Daoy (cell line): ENCODE measurements at places on chromosomes 4 and X. TPM values are rescaled to one million over a fixed set of nuclear protein-coding genes. Genes with fewer than 3 reads are reported as not detected.

EMCN gene
- not detected in 2 replicates for total RNA-seq

DNA sequence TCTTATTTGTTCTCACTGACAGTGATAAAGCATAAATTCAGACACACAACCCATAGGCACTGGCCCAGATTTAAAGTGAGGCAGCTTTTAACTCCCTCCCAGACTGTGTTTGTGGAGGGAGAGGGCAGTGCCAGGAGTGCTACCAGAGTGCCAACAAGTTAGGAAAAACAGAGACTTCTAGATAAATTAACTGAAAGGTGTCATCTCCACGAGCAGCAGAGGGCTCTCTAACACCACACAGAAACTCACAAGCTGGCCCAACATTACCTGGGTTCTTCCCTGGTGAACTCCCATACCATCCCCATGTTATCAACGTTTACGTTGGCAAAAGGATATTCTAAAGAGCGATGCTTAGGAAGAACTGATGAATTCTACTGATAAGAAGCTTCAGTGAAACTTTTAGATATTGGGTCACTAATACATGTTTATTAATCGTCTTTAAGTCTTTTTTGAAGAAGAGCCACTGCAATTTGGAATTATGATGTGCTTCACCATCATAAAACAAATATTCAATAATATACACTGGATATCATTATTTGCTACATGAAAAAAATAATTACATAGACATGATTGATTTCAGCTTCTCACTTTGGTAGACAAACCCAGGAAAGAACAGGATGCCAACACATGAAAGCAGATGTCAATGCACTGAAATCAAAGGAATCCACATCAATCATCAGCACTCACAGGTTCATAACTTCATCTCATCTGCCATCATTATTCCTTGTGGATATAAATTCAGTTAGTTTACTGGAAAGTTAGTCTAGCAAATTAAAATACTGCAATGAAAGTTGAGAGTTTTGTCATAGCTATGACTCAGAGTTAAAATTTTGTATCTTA, 121.2 kb upstream of the NAP1L5 start:
- peak; percentile 24 for DNase-seq

GPR50 gene
- total RNA-seq: not detected in 2 replicates

THOC2 gene
- 44.4 and 51.3 TPM in 2 replicates for total RNA-seq

- no peak for DNase-seq
These were observed 58.6 kb downstream of the DCK start for GRCh38 chr4:71052034-71052433.

RAB33A gene
- 0.11 TPM in 1 of 2 replicates, not detected in the other for total RNA-seq

- no peak for DNase-seq
These were observed 88.3 kb downstream of the NRK start for GRCh38 chrX:105910563-105911105.

GRCh38 chr4:134567461-134567860, 365.9 kb upstream of the PABPC4L start:
- no peak for DNase-seq

DNA sequence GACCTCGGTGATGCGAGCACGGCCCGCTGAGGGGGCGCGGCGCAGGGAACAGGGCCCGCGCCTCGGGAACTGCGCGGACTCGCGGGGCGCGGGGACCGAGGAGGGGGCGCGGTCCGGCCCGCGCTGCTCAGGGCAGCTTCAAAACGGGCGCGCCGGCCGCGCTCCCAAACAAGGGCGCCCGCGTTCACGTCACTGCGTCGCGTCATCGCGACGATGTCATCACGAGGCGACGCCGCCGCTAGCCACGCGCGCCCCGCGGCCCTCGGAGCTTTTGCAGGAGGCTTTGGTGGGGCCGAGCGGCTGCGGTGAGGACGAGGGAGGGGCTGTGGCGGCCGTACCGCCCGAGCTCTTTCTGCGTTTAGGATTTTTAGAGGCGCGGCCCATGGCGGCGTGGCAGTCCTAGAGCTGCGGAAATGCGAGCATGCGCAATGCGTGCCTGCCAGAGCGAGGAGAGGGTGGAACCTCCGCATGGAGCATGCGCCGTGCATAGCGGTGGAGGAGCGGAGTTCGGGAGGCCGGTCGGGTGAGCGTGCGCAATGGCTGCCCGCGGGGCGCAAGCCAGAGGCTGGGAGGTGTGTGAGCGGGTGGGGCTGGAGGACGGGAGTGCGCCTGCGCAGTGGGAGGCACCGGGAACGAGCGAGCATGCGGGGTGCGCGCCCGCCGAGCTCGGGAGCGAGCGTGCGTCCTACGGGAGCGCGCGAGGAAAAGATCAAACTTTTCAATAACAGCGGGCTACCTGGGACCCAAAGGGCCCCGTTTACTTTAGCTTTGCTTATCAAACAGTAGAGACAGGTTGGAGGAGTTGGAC, at the start of gene PPP2R3B:
PPP2R3B (minus strand) TSS at position 140 of the 808 bp plus-strand sequence. CDS start 216 bp downstream, outside the sequence.
- peak; percentile 96 for DNase-seq

DNA sequence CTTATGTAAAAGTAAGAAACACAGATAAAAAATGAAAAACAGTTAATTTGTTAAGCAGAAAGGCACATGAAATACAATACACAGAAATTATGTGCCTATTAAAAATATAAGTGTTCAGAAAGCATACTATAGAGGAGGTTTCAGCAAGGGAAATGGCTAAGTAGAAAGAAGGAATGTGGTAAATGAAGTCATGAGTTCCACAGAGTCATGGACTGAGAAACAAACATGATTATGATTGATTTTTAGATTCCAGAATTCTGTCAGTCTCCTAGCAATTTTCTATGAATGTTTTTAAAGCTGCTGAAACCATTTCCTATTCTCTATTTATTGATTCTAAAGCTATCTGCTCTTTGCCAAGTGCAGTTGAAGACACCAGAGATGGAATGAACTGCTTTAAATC, 1398.4 kb downstream of the ARAP2 start:
- DNase-seq: no peak

DNA sequence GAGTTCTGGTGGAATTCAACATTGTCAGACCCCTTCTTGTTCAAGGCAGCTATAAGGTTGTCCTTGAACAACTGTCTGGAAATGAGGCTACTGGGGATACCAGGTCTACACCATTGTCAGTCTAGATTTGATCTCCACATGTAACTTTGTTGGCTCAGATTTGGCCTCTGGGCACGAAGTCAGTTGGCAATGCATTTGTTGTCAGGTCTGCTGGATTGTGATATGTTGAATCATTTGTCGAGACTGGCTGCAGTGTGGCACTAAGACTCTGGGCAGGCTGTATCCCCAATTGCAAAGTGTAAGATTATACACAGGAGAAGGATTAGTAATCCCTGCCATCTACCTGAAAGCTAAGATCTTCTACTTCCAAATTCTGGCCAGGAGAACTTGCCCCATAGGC, 26.5 kb downstream of the ZNF81 start:
- DNase-seq: no peak

GRCh38 chr4:162878096-162878495, 288.6 kb downstream of the NAF1 start:
- no peak for DNase-seq

- DNase-seq: no peak
These were observed 11.9 kb upstream of the FAM9A start for GRCh38 chrX:8813036-8813435.

- peak; percentile 10 for DNase-seq
These were observed 37.2 kb downstream of the WDR44 start for GRCh38 chrX:118383120-118383519.

GRCh38 chr4:67499799-67500198, 45.5 kb downstream of the CENPC start:
- DNase-seq: no peak

- no peak for DNase-seq
These were observed 98.4 kb downstream of the PHKA2 start for GRCh38 chrX:18885328-18886004.

GRCh38 chr4:151934766-151935165, 174.0 kb upstream of the GATB start:
- no peak for DNase-seq

DNA sequence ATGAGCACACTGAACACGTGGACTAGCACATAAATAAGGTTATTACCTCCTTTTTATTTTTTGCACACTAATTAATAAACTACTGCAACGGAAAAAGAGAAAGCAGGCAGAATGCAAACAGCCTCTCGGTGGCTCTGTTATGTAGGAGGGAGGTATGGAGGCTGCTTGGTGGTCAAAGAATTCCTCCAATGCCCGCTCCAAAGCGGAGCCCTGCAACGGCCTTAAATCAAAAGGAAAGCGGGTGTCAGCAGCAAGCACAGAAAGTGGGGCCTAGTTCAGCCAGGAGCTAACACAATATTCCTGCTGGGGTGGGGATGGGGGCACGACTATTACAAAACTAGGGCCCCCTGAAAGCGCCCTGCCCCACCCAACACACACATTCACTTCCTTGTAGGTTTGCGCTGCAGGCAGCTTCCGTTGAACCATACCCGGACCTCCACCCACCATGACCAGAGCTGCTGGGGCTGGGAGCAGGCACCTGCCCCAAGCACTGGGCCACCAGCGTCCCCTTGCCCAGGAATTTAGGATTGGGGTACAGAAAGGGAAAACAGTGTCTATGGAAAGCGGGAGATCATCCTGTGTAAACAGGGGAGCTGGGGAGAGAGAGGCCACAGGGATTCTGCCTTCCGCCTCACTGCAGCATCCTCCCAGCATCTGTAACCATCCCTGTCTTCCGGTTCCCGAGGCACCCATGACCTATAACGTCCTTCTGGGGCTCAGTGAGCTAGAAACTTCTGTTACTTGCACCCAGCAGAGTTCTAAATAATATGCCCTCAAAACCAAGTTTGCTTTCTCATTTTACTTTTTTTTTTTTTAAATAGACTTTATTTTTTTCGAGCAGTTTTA, 57.1 kb upstream of the DDX3X start:
- no peak for DNase-seq

LRPAP1 gene
- total RNA-seq: 110 and 113 TPM in 2 replicates

SRPK3 gene
- 0.11 and 0.54 TPM in 2 replicates for total RNA-seq

DNA sequence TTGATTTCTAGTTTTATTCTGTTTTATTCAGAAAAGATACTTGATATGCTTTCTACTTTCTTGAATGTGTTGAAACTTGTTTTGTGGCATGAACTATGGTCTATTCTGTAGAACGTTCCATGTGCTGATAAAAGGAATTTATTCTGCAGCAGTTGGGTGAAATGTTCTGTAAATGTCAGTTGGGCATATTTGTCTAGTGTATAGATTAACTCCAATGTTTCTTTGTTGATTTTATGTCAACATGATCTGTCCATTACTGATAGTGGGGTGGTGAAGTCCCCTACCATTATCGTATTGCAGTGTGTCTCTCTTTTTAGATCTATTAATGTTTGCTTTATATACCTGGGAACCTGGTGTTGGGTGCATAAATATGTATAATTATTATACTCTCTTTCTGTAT, 55.5 kb downstream of the CEP135 start:
- no peak for DNase-seq

- peak; percentile 2 for DNase-seq
These were observed 902 bp upstream of the LARP1B start for GRCh38 chr4:128060121-128060698.

DNA sequence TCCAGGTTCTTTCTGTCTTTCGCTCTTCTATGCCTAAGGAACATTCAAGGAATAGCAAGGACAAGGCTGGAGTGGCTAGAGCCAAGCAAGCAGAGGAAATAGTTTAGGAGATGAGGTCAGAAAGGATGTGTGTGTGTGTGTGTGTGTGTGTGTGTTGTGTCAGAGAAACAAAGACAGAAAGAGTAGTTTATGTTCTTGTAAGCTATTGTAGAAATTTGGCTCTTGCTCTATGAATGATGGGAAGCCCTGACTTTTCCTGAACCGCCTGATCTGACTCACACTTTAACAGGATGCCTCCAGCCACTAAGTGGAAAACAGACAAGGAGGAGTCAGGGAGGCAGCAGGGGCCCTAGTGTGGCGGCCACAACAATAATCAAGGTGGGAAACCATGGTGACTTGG, 39.7 kb downstream of the LGI2 start:
- DNase-seq: peak; percentile 52

GRCh38 chr4:181643466-181643865, 599.7 kb upstream of the TENM3 start:
- DNase-seq: no peak

- no peak for DNase-seq
These were observed 152.7 kb downstream of the STK32B start for GRCh38 chr4:5203993-5204310.

NDUFB11 gene
- 91.7 and 137 TPM in 2 replicates for total RNA-seq

DNA sequence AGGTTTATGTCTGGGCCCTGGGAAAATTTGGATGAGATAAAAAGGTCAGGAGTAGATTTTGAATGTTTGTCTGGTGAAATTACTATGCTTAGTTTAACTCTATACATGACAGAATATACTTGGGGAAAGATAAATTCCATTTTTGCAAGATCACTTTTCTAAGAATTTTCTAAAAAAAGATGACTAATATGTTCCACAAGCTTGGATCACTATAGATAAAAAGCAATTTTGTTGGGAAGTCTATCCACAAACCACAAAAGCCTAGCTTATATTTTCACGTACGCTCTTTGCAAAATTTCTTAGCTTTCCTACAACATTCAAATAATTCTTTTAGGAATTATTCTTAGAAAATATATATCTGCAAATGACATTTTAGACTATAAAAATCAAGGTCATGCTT, 20.6 kb upstream of the COQ2 start:
- no peak for DNase-seq

DNA sequence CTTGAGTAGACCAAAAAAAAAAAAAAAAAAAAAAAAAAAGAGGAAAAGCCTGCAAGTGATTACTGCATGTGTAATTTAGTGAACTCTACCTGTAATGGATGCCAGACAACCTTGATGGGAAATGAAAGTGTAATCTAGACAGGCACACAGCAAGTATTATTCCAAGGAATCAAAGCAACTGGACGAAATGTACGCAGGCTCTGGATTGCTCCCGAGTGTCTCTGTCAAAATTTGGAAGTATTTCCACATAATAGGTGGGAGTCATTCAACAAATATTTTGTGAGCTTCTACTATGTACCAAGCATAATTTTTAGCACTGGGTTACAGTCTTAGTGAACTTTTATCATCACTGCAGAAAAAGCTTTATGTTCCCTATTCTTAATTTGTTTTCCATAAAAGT, 64.2 kb downstream of the LIMCH1 start:
- no peak for DNase-seq

DNA sequence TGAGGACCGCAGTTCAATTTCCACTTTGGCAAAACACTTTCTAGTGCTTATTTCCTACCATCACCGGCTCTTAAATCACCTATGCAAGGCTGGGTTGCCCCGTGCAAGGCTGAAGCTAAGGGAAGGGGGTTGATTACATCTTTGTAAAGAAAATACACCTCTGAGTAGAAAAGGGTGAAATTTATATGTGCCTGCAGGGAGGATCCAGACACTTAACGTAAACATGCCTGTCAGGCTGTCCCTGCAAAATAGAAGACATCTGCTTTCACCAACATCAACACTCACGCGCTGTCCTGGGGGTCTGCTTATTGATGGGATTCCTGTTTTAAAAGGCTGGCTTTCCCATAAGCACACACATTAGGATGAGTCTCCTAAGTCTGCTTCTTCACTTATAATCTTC, 92.0 kb downstream of the PRKX start:
- no peak for DNase-seq

GRCh38 chr4:13626492-13627177, 890 bp downstream of the BOD1L1 start:
- DNase-seq: no peak

- peak; percentile 14 for DNase-seq
These were observed 725.7 kb upstream of the TENM3 start for GRCh38 chr4:181517491-181517890.
